ENCODE measurements at places on chromosomes 13 and 19.
A peak's percentile ranks its signal among the peaks of the same experiment; 100 is the strongest.

GRCh38 chr13:30580852-30581502 is 36.7 kb upstream of the USPL1 start:
- no peak for DNase-seq

- no peak for DNase-seq
These were observed 420.6 kb downstream of the ZNF536 start for GRCh38 chr19:30792561-30793505.

DNA sequence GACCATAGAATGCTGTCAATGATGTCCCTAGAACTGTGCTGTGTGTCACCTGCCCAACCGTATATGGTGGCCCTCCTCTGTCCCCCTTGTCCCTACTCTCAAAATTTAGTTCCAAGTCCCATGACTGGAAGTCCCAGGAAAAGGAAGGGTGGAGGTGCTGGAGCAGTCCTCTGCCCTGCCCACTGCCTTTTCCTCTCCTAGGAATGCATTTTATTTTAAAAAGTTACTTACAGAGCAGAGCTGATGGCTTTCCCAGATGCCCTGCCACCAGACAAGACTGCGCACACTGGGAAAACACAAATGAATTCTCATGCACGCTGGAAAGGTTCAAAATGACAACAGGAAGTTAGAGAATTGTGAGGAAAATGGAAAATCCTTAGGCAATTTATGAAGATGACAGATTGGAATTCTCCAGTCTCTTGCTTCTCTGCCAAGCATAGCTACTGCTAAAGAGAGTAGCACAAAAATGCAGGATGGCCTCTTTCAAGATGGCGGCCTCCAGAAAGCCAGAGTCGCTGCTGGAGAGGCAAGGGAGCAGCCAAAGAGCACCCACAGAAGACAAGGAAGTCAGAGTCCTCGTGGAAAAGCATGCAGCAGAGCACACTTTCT is 117.1 kb upstream of the TSC22D1 start:
- no peak for DNase-seq

DNA sequence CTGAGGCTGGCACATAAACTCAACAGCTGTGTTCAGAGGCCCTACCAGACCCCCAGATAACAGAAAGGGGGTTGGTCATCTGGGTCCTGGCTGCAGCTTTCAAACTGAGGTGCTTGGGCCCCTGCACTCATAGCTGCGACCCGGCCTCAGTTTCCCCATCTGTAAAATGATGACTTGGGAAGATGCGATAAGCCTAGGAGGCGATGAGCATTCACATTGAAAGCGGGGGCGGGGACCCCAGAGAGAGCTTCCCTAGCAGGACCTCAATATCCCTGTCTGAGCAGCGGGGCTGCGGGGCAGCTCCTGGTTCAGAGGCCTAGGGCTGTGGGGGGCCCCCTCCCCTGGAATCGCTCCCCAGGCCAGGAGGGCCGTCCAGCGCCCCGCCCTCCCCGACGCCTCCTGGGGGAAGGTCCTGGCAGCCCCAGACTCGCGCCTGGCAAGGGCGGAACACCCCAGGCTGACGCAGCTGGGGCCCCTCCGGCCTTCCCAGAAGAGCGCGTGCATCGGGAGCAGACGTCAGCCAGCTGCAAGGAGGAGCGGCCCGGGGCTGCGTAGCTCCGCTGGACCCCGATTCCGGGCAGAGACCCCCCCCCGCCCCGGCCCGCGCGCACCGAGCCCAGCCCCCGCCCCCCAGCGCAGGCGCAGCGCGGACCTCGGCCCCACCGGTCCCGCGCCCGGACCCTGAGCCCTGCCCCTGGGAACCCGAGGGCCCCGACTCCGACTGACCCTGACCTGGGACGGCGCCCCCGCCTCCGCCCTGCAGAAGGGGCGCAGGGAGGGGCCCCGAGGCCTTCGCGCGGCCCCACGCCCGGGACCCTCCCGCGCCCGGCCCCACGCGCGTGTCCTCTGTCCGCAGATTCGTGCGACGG is 3.5 kb downstream of the FSTL3 start:
- DNase-seq, result no peak

- DNase-seq, result no peak
These were observed 794.7 kb downstream of the EFNB2 start for GRCh38 chr13:105740739-105741138.

- peak; percentile 35 for DNase-seq
These were observed 18.8 kb upstream of the EDDM13 start for GRCh38 chr19:56253737-56254136.

DNA sequence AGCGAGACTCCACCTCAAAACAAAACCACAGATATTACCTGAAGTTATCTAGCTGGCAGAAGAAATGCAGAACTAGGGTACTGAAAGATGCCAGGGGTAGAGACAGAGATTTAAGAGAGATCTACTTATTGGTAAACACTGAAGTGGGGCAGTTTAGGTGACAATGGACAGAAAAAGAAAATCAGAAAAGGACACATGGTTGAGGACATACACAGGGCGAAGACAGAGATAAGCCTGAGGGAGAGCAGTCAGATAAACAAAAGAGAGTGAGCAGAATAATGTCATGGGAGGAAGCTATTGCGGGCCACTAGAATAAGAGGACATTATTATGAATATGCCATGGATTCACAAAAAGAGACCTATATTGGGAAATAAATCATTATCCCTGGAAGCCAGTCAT is 3.3 kb downstream of the NEK5 start:
- no peak for DNase-seq

- DNase-seq, result no peak
These were observed 235.1 kb upstream of the ATXN8OS start for GRCh38 chr13:69872321-69873047.

DNA sequence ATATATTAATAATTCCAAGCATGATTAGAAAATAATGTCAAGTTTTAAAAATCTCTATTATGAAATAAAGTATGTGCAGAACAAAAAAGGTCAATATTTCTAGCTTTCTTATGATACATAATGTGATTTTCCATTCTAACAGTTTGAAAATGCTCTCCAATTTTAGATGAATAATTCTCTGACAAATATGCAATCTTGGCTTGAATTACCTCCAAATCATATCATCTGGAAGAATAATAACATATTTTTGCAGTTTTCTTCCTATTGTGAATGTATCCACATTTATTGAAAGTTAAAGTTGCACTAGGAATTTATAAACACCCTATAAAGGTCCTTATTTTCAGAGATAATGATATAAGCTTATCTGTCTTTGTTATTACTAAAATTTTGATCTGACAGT is 548.5 kb upstream of the SLC10A2 start:
- DNase-seq, result no peak

GRCh38 chr19:15893477-15893876 is 4.4 kb downstream of the CYP4F2 start:
- no peak for DNase-seq

GRCh38 chr13:64471916-64472315 is 2758.2 kb downstream of the PCDH9 start:
- DNase-seq, result peak; percentile 5

Measured in CMK (cell line).